Colonic mucosa (tissue), 4 donors: ENCODE measurements at places on chromosomes 3 and 15. TPM values are rescaled to one million over a fixed set of nuclear protein-coding genes. Genes with fewer than 3 reads are reported as not detected.

The WDR93 gene
- 0.13 TPM for total RNA-seq

The LNP1 gene
- 0.74 TPM for total RNA-seq

The P2RY14 gene
- 1.7 TPM for total RNA-seq

The EFHB gene
- not detected for total RNA-seq

The EXD1 gene
- total RNA-seq = not detected

The GHSR gene
- not detected for total RNA-seq

The TRH gene
- total RNA-seq = not detected

The KBTBD13 gene
- total RNA-seq = not detected

The ARGFX gene
- total RNA-seq = not detected

The PRRT3 gene
- 0.96 TPM for total RNA-seq

The GOLGA6L7 gene
- not detected for total RNA-seq

The CRYGS gene
- 2.3 TPM for total RNA-seq

The CFAP44 gene
- 5.4 TPM for total RNA-seq

The ACKR4 gene
- total RNA-seq = 0.90 TPM

The PLEKHO2 gene
- 4.4 TPM for total RNA-seq

The SAMMSON gene
- not detected for total RNA-seq

The ARNT2 gene
- 1.6 TPM for total RNA-seq

The RASL12 gene
- 3.1 TPM for total RNA-seq

The DUOXA1 gene
- total RNA-seq = 0.88 TPM

The MCF2L2 gene
- 1.4 TPM for total RNA-seq

The HGD gene
- 37.6 TPM for total RNA-seq

The SIAH2 gene
- 33.8 TPM for total RNA-seq

The EPHA3 gene
- 2.4 TPM for total RNA-seq

The LMOD3 gene
- total RNA-seq = 0.11 TPM

The CHRNA5 gene
- 10.3 TPM for total RNA-seq

The PEX5L gene
- total RNA-seq = not detected

The ECE2 gene
- total RNA-seq = 0.37 TPM

The WWTR1 gene
- 6.8 TPM for total RNA-seq

The TPRG1 gene
- 1.8 TPM for total RNA-seq

The NR2E3 gene
- total RNA-seq = 0.35 TPM
